ENCODE measurements at places on chromosomes 7 and 10.
A peak's percentile ranks its signal among the peaks of the same experiment; 100 is the strongest.

DNA sequence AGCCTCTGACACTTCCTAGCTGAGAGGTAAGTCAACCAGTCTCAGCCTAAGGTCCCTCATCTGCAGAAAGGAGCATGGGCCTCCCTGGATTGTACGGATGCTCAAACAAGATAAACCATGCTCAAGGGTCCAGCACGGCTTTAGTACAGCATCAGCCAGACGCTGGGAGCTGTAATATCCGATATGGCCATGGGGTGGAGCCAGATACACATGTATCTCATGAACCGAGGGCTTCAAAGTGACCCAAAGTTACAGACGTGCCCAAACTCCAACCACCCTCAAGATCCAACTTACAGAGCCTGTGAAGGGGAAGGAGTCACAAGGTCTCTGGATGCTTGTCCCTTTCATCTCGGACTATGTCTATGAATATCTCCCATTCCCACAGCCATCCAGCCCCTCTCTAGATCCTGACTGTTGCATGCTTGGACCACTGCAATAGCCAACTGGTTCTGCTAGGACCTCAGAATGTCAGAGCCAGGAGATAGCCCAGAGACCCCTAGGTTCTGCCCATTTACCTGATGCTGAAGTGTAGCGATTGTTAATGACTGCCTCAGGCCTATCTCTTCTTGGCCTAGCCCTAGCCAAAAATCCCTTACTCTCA is 142.4 kb downstream of the SH3PXD2A start:
- DNase-seq = peak; percentile 55

GRCh38 chr7:23742051-23742450 is 32.0 kb downstream of the STK31 start:
- DNase-seq = no peak

GRCh38 chr10:122624546-122624945 is 64.0 kb downstream of the DMBT1 start:
- DNase-seq = no peak

- DNase-seq = no peak
Measured at GRCh38 chr10:123848564-123849457, 42.8 kb downstream of the CPXM2 start.

DNA sequence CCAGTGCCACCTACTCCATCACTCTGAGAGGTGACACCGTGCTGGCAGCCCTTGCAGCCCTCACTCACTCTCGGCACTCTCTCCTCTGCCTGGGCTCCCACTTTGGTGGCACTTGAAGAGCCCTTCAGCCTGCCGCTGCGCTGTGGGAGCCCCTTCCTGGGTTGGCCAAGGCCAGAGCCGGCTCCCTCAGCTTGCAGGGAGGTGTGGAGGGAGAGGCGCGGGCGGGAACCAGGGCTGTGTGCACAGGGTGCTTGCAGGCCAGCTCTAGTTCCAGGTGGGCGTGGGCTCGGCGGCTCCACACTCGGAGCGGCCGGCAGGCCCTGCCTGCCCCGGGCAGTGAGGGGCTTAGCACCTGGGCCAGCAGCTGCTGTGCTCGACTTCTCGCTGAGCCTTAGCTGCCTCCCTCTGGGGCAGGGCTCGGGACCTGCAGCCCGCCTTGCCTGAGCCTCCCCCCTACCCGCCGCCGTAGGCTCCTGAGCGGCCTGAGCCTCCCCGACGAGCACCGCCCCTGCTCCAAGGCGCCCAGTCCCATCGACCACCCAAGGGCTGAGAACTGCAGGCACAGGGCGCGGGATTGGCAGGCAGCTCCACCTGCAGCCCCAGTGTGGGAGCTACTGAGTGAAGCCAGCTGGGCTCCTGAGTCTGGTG is 48.7 kb upstream of the SLC35G1 start:
- DNase-seq = no peak

- DNase-seq = no peak
Measured at GRCh38 chr7:34208878-34209621, 303.7 kb downstream of the BMPER start.

DNA sequence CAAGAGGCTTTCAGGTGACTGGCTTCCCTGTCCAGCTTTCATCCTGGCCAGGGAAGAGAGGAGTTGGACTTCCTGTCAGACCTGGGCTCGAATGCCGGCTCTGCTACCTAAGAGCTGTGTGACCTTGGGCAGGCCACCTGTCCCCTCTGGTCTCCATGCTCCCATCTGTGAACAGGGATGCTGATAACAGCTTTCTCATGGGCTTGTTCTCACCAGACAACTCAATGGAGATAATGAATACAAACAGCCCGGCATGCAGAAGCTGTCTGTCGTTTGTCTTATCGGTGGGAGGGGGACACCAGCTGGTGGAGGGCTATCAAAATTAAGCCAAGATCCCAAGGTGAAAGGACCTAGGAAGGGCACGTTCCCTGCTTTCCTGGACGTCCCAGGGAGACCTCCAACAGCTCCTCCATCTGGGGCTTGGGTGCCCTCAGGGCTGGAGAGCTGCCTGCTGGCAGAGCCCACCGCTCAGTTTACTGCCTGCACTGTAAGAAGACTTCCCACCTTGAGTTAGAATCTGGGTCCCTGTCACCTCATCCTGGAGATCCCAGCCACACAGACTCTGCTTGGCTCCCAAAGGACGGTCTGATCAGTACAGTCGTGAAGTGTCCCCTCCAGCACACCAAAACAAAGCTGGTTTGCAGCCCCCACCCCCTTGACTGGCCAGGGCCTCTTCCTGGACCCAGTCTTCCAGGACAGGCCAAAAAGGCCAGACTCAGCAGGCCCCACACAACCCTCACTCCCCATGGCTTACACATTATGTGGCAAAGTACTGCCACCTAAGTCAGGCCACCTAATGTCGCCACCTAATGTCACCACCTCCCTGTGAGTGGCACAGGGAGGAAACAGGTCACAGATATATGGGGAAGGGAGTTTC is 40.9 kb downstream of the PPIF start:
- DNase-seq = no peak

DNA sequence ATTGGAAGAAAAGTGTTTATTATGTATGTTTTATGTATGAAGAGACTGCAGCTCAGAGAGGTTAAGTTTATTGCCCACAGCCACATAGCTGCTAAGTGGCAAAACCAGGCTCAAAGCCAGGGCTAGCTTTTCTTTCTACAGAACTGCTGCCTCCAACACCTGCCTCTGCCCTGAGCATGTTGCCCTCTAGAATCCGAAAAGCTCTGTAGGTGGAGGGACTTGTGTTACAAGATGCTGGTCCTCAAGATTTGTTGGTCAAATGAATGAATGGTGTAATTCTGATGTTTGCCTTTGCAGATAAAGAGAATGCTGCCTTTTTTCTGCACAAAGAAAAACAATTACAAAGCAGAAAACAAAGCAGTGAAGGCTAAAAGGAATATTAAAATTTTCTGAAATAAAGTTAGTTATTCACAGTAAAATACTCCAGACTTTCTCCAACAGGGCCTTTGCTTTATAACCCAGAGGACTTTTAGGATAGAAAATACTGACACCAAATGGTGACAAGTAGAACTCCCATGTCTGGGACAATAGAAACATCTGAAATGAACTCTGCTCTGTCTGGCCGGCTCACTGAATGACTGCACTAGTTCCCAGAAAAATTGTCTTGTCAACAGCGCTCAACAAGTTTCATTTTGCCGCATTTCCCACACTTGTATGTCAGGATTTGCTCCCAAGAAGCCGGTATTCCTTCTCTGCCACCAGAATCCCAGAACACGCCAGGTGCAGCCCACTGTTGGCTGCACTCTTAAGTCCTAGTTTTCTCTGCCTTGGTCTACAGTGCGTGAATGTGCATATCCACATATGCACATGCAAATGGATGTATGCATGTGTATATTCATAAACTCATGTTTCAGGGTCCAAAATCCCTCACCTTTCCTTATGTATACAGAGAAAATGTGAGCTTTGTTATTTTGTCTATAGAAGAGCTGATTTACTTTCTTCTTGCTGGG is 11.0 kb upstream of the DNTT start:
- DNase-seq = peak; percentile 74

GRCh38 chr10:105956550-105956949 is 1208.0 kb downstream of the SORCS1 start:
- DNase-seq = no peak

DNA sequence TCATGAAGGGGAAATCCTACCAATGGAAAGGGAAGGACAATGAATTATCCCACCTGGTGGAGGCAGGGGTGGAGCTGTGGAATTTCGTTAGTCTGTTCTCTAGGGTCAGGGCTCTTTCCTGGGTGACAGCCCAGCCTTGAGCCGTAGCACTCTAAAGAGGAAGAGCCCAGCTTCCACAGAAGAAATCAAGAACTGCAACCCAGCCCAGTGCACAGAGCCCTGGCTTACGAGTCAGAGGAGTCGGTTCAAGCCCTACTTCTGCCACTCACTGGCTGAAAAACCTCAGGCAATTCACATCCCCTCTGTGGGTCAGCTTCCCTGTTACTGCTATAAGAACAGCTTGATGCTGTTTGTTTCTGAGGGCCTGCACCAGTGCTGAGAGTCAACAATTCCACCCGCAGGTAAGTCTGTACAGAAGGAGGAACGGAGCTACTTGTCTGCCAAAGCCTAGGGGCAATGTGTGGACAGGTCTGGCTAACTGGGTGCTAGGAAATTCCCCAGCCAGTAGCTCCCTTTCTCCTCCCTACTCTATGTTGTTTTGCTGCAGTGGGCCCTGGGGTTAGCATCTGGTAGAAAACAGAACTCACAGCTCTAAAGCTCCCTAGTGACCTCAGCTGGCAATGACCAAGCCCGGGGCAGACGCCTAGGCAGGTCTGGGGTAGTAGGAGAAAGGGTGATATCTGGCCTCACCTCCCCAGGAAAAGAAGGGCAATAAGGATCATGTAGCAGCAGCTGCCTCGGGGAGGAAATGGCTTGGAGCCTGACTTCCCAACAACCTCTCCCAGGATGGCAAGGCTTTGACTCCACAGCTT is 3.3 kb downstream of the AVPI1 start:
- DNase-seq = no peak

DNA sequence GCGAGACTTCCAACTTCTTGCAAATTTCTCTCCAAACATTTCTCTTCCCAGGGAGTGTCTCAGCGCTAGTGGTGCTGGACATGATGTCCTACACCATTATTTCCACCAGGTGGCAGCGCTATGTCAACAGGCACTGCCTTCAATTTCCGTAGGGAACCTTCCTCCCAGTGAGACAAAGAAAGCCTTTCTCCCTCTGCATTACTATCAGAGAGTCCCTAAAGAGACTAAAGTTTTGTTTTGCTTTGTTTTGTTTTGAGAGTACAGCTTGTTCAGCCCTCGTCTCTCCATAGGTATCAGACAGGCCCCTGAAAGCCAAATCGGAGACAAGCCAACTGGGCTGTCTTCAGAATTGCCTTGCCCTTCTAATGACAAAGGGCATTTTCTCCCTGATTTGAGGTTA is 44.2 kb upstream of the GGCT start:
- DNase-seq = peak; percentile 40

GRCh38 chr7:86846494-86847190 is 202.9 kb downstream of the GRM3 start:
- DNase-seq = no peak

- no peak for DNase-seq
Measured at GRCh38 chr7:142787783-142788182, 17.0 kb downstream of the PRSS2 start.

DNA sequence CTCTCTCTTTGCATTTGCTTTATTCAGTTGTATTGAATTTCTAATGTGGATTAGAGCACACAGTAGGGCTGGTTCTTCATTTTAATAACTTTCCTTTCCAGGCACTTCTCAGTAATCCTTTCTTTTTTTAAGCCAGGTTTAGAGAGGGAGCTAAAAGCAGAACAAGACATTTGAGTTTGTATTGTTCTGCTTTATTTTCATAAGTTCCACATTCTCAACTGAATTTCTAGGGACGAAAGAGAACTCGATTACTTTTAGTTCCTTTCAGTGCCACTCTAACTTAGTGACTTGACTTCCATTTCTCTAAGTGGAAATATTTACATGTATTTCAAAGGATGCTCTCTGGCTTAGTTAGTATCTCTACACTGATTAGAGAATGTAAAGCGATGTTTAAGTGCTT is 145.6 kb downstream of the EXOC4 start:
- no peak for DNase-seq

DNA sequence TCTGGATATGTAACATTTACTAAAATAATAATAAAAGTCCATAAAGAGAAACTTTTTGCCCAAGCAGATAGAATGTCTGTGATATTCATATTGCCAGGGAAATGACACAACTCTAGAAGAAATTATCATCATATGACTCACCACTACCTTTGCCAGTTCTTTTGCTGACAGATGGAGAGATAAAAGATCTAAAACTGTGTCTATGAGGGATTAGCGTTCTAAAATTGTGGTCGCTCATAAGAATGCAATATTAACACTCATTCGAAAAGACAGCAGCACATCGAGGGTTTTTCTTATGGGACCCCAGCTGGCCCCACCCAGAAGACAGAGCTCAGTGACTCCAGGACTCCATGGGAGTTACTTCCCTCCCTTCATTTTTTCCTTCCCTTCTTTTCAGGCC is 16.6 kb upstream of the LANCL2 start:
- DNase-seq = no peak

DNA sequence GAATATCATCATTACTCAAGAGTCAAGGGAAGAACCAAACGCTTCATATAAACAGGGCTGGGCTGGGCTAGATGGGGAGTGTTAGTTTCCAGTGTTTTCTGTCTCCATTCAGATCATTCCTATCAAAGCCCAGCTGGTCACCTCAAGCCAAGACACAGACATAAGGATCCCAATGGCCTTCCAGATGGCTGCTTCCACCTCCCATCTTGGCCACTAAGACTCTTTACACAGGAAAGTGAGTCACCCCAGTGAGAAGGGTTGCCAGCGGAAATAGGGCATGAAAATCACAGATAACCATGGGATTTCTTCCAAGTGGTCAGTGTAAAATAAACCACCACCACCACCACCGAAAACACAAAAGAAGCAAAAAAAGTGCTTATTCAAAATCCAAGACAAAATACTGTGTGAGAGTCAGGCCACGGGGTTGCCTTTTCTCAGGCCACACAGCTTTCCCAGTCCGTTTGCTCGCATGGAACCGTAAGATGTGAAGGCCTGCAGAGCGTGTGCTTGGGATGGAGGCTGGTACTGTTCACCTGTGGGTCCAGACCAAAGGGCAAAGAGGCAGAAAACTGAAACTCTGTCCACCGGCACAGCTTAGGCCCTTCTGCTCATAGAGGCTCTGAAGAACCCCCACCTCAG is 5.6 kb downstream of the PRSS2 start:
- no peak for DNase-seq

DNA sequence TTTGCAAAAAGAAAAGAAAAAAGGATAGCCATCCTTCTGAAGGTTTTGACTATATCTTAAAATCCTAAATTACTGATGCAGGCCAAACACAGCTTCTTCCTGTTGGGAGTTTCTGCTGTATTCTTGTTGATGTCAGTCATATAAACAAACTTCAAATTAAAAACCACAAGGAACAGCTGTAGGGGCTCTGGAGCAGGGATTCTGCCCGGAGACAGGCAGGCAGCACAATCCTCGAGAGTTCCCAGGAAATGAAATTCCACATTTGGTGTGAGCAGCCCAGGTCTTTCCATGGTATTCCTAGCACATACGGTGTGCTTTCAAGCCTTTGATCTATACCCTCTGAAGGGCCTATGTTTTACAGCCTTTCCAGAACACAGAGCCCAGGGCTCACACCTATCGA is 43.2 kb downstream of the INSYN2A start:
- no peak for DNase-seq

- no peak for DNase-seq
Measured at GRCh38 chr7:13185139-13185538, 497.7 kb downstream of the ARL4A start.

- DNase-seq = no peak
Measured at GRCh38 chr7:156747718-156748117, 107.1 kb downstream of the RNF32 start.

All from kidney glomerular epithelial cell (primary cell).